NCI-H1048 (cell line): ENCODE measurements at places on chromosomes 4 and X.

GRCh38 chrX:20061855-20062254 is 54.9 kb downstream of the MAP7D2 start:
- no peak for DNase-seq

GRCh38 chr4:145938618-145939440 is at the start of gene ZNF827:
Gene ZNF827, minus strand, starts transcription at chr4:145938823. Its CDS starts 416 bp downstream, at chr4:145938407.
- peak; percentile 7 for DNase-seq

DNA sequence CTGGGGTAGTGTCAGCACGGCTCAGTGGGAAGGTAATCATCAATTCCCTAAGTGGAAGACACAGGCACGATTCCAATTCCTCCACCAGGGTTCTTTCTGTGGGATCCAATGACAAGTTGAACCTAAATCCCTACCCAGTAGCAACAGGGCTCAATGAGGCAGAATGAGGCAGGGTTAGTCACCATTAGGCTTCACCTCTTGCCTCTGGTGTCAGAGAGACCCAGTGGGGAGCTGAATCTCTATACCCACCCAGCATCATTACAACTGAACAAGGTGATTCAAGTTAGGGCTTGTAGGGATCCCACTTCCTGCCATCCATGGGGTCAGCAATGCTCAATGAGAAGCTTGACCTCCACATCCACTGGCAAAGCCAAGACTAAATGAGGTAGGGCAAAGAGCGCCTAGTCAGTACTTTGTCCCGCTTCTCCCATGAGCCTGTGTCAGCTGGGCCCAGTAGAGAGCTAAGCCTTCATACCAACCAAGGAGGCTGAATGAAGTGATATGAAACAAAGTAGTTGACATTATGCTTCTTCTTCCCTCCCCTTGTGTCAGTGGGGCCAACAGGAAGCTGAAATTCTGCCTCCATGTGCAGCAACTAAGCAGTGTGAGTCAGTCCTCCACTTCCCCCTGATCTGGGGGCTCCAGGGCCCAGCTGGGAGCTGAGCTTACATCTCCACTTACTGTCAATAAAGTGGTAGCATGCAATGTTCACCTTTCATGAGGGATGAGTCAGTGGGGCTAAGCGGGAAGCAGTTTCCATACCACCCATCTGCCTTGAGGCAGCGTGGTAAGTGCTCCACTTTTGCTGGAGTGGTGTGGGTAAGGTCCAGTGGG is 36.4 kb upstream of the RBM41 start:
- no peak for DNase-seq

DNA sequence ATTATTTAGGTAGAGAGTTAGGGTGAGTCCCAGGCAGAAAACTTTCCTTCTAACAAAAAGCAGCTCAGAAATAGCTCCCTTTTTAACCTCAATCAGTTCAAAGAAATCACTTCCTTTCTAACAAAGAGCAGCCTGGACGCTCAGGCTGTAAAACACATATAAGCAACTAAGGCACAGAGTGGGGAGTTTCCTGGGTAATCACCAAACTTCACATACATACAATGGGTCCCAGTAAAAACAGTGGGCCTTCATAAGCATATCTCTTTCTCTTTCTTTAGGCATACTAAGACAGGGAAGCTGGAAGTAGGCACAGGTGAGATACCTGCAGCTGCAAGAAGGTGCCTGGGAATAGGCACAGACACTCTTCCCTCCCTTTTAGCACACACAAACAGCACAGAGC is 4.9 kb upstream of the NAF1 start:
- DNase-seq, result no peak

DNA sequence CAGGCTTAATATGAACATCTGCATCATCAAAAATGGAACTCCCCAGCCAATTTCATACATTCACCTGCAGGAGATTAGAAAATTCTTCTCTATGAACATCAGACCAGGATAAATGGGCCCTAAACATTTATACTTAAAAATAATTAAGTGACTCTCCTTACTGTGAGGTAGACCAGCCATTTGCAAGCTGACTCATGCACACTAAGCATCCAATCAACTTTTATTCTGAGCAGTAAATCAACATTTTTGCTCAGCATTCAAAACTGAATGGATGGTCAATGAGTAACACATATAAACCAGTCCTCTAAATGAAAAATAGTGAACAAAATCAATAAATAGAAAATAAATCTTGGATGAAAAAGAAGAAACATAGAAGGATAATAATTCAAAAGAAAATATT is 19.9 kb upstream of the PCDH10 start:
- DNase-seq, result no peak

- no peak for DNase-seq
These were observed 30.9 kb downstream of the RNF150 start for GRCh38 chr4:141102367-141102766.
